Retina (tissue), 1 donor: ENCODE measurements at places on chromosomes 4 and X.
A peak's percentile ranks its signal among the peaks of the same experiment; 100 is the strongest.

GRCh38 chr4:17335371-17335770 is 176.5 kb downstream of the QDPR start:
- no peak for DNase-seq

GRCh38 chrX:93868289-93868965 is 194.4 kb downstream of the FAM133A start:
- no peak for DNase-seq

DNA sequence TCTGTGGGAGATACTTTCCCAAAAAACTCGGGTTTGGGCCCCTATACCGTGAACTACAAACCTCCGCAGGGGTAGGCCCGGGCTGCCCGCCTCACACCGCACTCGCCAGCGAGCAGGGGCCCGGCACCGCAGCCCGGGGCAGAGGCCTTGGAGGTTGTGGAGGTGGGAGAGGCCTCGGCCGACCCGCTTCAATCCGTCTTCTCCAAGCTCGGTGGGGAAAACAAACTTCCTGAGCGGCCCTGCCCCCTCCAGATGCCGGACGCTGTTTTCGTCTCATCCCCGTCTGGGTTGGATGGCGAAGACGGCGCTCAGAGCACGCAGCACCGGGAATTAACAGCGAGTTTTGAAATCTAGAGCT is 442 bp upstream of the MCUB start:
- DNase-seq: no peak

GRCh38 chrX:68695206-68695845 is 47.9 kb downstream of the STARD8 start:
- DNase-seq: no peak

- DNase-seq: no peak
Observed at GRCh38 chr4:2287594-2287915, 25.6 kb upstream of the MXD4 start.

GRCh38 chr4:82969414-82969813 is 41.2 kb downstream of the LIN54 start:
- DNase-seq: no peak

GRCh38 chrX:68842781-68843581 is 14.2 kb downstream of the EFNB1 start:
- DNase-seq: no peak

DNA sequence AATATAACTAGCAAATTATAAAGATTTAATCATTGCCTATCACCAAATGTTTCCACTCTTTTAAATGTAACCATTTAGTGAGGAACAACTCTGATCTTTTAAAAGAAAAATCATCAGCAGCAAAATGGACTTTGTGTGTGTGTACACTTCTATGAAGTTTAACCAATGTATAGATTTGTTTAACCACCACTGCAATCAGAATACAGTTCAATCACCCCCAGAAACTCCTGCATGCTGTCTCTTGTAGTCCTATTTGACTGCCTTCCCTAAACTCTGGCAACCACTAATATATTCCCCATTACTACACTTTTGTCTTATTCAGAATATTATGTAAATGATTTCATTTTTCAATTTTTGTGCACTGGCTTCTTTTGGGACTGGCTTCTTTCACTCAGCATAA is 1.7 kb upstream of the TCEAL8 start:
- DNase-seq: no peak

- DNase-seq: no peak
Observed at GRCh38 chr4:39367166-39367565, 1.0 kb upstream of the RFC1 start.

- no peak for DNase-seq
Observed at GRCh38 chrX:72349190-72349589, 43.5 kb upstream of the CITED1 start.

DNA sequence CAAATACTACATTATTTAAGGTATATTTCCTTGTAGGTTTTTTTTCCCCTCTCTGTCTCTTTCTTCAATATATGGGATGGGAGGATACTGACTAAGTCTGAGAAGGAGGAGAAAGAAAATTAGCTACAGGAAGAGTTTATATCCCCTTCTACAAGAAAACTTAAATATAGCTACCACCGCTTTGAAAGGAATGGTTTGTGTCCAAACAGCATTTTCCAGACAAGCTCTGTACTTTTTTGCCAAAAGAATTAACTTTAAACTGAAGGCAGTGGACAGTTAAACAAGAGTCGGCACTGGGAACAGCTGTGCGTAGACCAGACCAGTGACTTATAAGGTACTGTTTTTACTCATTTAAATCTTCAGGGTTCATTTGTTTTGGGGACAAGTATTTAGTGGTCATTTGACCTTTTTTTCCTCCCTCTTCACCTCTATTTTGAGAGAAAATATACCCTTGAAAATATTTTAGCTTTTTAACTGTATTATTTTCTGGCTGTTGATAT is 303.7 kb downstream of the ARHGAP24 start:
- DNase-seq: no peak

GRCh38 chrX:140918398-140919038 is 83.9 kb upstream of the SPANXB1 start:
- DNase-seq: peak; percentile 74

DNA sequence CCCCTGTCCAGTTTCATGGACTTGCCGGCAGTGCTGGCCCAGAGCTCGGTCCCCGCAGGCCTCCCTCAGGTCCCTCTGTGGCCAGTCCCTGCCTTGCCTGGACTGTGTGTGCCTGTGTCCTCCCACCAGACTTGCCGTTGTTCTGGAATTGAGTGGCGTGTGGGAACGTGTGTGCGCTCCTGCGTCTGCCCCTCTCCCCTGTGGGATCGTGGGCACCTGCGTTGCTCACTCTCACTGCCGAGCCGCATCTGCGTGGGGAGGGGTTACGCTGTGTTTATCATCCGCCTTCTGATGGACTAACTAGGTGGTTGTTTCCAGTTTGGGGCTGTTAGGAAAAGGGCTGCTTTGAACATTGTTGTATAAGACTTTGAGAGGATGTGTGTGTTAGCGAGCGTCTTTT is 21.2 kb downstream of the PCGF3 start:
- peak; percentile 31 for DNase-seq

GRCh38 chr4:146260521-146260920 is 46.2 kb downstream of the REELD1 start:
- DNase-seq: no peak

GRCh38 chr4:181807771-181808170 is 435.4 kb upstream of the TENM3 start:
- no peak for DNase-seq

GRCh38 chr4:4461850-4462249 is 74.9 kb downstream of the NSG1 start:
- peak; percentile 84 for DNase-seq

DNA sequence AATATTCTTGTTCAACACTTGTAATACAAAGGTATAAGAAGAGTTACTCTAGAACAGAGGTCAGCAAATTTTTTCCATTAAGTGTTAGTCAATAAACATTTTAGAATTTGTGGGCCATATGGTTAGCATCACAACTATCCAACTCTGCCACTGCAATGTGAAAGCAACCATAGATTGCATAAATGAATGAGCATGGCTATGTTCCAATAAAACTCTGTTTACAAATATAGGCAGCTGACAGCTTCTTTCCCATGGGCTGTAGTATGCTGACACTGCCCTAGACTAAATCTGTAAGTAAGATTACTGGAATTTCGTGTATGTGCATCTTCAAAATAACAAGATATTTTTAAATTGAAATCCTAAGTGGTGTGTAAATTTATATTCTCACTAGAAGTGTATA is 73.7 kb downstream of the GABRA2 start:
- no peak for DNase-seq
